ENCODE measurements at places on chromosomes 12 and 14.
A peak's percentile ranks its signal among the peaks of the same experiment; 100 is the strongest.

DNA sequence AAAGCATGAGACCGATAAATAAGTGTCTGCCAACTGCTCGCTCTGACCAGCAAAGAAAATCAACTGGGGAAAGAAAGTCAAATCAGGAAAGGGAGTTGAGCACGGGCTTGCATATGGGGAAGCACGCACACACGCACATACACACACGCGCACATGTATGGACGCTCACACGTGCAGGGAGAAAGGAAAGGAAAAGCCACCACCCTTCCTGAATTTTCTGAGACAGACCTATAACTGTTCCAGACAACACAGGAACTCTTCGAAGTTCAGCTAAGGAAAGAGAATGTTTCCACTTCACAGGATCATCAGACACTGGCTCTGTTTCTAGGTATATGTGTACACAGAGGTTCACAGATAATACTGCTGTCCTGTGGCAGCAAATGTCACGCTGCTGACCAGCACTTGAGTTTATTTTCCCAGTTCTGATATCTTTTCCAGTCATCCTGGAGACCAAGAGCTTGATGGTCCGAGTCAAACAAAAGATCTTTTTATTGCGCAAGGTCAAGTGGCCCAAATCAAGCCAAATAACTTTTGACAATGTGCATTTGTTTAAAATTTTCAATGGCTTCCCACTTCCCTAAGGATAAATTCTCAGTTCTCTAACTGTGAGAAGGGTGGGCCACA lies 82.1 kb upstream of the TMCC3 start:
- DNase-seq: no peak

DNA sequence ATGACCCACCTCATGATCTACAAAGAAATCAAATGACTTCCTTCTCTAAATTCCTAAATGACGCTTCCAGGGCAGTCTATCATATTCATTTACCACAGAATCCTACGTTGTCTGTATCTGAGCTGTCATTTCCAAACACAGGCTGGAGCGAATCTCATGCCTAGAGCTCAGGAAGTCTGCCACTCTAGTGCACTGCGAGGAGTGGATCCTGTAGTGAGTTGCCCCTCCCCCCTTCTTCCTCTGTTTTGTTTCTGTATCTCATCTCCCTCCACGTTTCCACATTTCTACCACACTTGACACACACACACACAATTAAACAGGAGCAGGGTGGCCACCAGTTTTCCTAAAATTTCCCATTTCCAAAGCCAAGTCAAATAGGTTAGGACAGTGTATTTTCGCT lies 415.4 kb upstream of the PRICKLE1 start:
- DNase-seq: no peak

DNA sequence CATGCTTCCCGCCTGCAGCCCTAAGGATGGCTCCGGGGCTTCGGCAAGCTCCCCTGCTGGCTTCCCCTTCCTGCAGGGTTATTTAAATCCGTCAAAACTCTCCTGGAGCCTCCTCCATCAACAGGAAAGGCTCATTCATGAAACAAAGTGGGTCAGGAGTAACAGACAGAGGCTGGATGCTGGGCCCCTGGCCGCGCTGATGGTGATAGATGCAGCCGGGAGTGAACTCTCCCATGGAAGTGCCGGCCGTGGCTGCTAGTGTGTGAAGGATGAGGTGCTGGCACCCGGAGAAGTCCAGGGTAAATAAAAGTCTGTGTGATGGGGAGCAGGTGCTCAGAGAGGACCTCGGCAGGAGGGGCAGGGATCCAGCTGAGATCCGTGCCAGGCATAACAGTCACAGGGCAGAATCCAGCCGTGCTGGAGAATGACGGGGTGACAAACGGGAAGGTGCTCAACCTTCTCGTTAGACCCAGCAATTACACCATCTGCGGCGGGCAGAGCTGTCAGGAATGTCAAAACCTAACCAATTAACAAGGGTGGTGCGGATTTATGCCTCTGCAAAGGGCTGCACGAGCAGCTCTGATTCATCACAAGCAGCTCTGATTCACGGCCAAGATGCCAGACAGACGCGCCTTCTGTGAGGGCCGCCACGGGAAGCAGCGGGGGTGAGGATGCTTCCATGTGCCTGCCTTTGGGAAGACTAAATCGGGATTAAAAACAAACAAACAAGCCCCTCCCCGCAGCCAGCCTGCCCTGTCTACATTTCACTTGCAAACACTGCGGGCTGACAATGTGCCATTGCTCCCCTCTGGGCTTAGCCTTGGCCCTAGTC lies 55.6 kb downstream of the SYNE3 start:
- DNase-seq: peak; percentile 66

- no peak for DNase-seq
These were observed 139.2 kb downstream of the EGLN3 start for GRCh38 chr14:33811721-33812120.

DNA sequence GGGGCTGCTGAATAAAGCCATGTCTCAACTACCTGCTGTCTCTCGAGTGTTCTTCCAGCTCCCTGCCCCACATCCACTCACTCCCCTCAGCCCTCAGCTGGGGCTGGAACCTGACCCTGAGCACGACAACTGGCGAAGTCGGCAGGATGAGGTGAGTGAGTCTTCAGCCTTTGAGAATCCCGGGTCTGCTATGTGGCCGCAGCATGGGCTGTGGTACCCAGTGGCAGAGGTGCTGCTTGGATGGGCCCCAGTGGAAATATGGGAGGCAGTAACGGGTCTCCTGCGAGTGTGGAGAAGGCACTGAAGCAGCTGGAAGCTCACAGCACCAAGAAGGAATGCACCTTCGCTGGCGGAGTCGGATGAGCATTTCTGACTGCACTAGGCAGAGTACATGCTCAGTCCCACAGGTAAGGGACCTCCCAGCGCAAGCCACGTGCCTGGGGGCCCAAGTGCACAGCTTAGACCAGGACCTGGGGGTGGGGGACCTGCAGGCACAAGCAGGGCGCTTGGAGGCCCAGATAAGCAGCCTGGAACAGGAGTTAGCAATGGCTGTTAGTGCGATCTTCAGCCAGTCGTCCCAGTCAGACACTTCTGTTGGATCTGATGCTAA lies 95.5 kb upstream of the TMPO start:
- no peak for DNase-seq

GRCh38 chr12:110846615-110847566 lies at the start of gene CCDC63:
Gene CCDC63, plus strand, starts transcription at chr12:110846987. Its CDS starts 5,968 bp downstream, at chr12:110852955.
- peak; percentile 33 for DNase-seq

- DNase-seq: no peak
These were observed 60.7 kb downstream of the VCPKMT start for GRCh38 chr14:50055461-50056228.

DNA sequence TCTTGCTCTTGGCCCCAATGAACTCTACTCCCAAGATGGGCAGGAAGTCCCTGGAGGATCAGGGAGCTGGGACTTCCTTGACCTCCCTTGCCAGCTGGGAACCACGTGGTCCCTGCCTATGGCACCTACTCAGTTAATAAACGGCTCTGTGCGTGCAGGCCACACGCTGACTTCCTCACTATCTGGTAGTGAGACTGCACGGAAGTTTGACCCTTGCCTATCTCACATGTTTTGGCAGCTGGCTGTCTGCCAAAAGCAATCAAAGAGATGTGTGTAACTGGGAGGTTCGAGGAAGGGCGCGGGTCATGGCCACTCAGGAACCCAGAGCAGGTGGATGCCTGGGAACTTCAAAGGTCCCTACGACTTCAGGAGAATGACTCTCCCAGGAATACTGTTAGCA lies 57.9 kb downstream of the RFLNA start:
- peak; percentile 45 for DNase-seq

GRCh38 chr12:129984106-129984505 lies 80.3 kb upstream of the TMEM132D start:
- no peak for DNase-seq

- no peak for DNase-seq
These were observed 57.1 kb downstream of the MARK3 start for GRCh38 chr14:103442288-103442687.

- no peak for DNase-seq
These were observed 20.4 kb downstream of the VWF start for GRCh38 chr12:6104027-6104426.

DNA sequence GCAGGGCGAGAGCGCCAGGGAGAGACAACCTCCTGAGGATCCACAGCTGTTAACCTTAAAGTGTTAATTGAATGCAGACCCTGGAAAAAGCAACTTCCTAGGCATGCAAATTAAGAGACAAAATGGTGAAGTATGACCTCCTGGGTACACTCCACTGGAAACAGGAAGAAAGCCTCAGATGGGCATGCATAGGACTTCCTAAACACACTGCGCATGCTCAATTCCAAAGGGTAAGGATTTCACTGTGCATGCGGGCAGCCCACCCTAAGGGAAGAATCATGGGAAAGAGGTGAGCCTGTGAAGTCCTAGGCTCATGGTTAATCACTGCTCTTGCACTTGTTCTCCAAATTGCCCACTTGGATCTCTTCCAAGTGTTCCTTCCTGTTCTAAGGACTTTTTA lies 80.5 kb upstream of the CAPRIN2 start:
- DNase-seq: no peak

GRCh38 chr12:29741342-29742241 lies 42.1 kb downstream of the TMTC1 start:
- no peak for DNase-seq

DNA sequence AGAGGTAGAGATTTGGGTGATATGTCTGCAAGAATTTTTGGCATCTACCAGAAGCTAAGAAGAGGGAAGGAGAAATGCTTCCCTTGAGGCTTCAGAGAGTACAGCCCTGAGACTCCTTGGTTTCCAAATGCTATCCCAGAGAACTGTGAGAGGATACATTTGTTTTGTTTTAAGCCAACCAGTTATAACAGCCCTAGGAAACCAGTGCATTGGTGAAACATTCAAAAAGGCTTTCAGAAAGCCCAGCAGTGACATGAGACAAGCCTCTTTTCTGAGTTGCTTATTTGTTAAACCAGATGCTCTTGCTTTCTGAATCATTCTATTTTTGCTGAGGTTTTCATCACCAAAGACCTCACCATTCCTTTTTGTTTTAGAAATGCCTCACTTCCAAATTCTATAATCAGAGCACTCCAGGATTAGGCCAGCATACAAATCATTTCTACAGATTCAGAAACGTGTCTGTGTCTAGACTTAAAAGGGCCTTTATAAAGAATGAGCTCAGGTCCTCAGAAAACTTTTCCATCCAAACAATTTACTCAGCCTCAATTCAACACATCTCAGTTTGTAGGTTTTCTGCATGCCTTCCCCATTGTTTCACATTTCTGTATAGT lies 1617.8 kb upstream of the FLRT2 start:
- DNase-seq: no peak

- DNase-seq: no peak
These were observed 95.7 kb downstream of the RFLNA start for GRCh38 chr12:124390442-124391097.

GRCh38 chr14:76349993-76350392 lies 25.9 kb upstream of the ESRRB start:
- no peak for DNase-seq

- no peak for DNase-seq
These were observed 54.7 kb downstream of the ASCL1 start for GRCh38 chr12:103011974-103012763.

GRCh38 chr12:3666441-3666840 lies 86.5 kb downstream of the CRACR2A start:
- DNase-seq: no peak

DNA sequence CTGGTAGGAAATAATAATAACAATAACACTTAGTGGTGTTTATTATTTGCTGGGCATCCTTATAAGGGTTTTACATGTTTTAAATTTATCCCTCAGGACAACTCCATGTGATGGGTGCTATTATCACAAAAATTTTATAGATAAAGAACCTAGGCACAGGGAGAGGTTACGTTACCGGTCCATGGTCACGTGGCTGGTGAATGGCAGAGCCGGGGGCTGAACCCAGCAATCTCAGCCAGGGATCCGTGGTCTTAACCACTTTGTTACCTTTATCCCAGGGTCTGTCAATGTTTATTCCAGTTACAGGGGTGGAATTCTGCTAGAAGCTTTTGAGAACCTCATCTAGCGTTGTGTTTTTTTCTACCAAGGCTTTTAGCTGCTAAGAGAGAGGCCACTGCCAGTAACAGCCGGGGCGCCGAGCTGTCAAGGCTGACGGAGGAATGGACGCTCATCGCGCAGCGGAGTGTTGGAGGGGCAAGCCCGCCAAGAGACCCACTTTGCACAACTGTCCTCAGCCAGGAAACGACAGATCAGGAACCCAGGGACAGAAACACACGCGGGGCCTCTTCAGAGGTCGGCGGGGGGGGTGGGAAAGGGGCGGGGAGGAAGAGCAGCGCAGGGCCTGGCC lies 418 bp downstream of the AMN1 start:
- DNase-seq: peak; percentile 53

- no peak for DNase-seq
These were observed 64.1 kb downstream of the ZNF641 start for GRCh38 chr12:48286665-48287064.

DNA sequence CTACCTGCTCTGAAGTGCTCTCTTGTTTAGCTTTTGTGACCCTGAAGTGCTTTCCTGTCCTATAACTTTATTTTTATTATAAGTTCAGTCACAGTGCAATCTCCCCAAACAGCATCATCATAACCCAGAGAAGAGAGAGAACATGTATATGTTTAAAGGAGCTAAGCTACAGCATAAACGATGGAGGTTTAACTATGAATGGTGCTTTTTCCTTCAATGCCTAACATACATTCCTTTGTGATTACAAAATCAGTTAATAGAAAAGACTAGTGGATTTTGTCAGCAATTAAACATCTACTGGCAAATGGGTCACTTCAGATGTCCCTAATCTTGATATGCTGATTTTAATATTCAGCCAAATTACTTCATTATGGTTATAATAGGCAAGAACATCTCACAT lies 46.4 kb downstream of the ZFYVE21 start:
- DNase-seq: no peak

DNA sequence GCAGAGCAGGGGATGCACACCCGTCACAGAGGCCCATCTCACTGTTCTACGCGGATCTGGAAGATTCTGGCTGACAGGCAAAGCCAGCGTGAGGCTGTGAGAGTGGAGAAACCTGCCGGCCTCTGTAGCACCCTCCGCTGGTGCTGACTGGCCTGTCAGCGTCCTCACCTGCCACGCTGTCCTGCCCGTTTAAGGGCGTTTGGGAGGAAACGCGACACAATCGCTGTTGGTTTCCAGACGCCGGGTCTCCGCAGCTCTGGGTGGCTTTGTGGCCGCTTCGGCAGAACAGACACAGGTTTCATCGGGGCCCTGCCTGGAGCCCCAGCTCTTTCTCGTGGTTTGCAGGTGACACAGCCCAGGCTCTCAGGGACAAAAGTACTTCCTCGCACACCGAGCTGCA lies 70.6 kb downstream of the NOC4L start:
- no peak for DNase-seq

DNA sequence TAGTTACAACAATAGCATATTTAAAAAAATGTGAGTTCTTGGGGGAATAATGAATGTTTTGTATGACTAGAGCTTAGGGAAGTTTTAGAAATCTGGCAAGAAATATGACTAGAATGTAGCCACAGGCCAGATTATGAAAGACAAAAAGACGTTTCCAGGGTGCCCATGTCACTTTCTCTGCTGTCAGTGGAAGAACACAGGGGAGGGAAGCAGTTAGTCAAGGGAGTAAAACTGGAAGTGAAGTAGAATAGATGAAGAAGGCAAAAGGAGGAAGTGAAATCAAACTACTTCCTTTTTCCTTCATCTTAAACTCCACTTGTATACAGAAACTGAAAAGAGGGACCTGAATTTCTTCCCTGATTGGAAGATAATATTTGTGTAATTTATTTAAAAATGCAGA lies 81.2 kb upstream of the ATP2B1 start:
- DNase-seq: no peak

Measured in head of caudate nucleus (tissue), 42 donors.